ENCODE measurements at places on chromosomes 4 and X. TPM values are rescaled to one million over a fixed set of nuclear protein-coding genes. Genes with fewer than 3 reads are reported as not detected.

KDM5C gene
- 120 TPM for total RNA-seq

ZNF157 gene
- total RNA-seq: 0.48 TPM

FDCSP gene
- not detected for total RNA-seq

RS1 gene
- total RNA-seq: not detected

PLP1 gene
- total RNA-seq: 3.3 TPM

GUCY1A1 gene
- total RNA-seq: not detected

ATP2B3 gene
- not detected for total RNA-seq

PRSS12 gene
- total RNA-seq: 0.12 TPM

ETNPPL gene
- total RNA-seq: under 0.01 TPM

PAK3 gene
- total RNA-seq: 0.88 TPM

KIF4A gene
- total RNA-seq: 58.6 TPM

GJB1 gene
- not detected for total RNA-seq

RAB39B gene
- 0.48 TPM for total RNA-seq

SERTM2 gene
- total RNA-seq: not detected

RHOXF1 gene
- total RNA-seq: not detected

DMRTC1B gene
- not detected for total RNA-seq

CT45A3 gene
- total RNA-seq: not detected

GPRASP1 gene
- total RNA-seq: 0.20 TPM

SSX2 gene
- total RNA-seq: not detected

DCAF4L1 gene
- not detected for total RNA-seq

SPANXN2 gene
- total RNA-seq: not detected

TMEM154 gene
- 0.60 TPM for total RNA-seq

ZFYVE28 gene
- 8.0 TPM for total RNA-seq

MSANTD1 gene
- total RNA-seq: 0.12 TPM

DCHS2 gene
- not detected for total RNA-seq

DMP1 gene
- not detected for total RNA-seq

MAP7D3 gene
- 11.1 TPM for total RNA-seq

AADAT gene
- total RNA-seq: 3.4 TPM

ZNF630 gene
- total RNA-seq: 3.5 TPM

NAT8L gene
- 0.10 TPM for total RNA-seq

FAM184B gene
- under 0.01 TPM for total RNA-seq

F9 gene
- total RNA-seq: not detected

CISD2 gene
- total RNA-seq: 56.1 TPM

UGT2B11 gene
- not detected for total RNA-seq

TRPC5OS gene
- total RNA-seq: not detected

USP38 gene
- 13.3 TPM for total RNA-seq

IL1RAPL1 gene
- 4.3 TPM for total RNA-seq

PWWP3B gene
- total RNA-seq: not detected

WDR17 gene
- total RNA-seq: 0.98 TPM

MSX1 gene
- total RNA-seq: 7.6 TPM

KLHL8 gene
- 5.9 TPM for total RNA-seq

NDST3 gene
- total RNA-seq: not detected

RIPPLY1 gene
- total RNA-seq: not detected

ADH1C gene
- 0.48 TPM for total RNA-seq

CENPE gene
- 36.9 TPM for total RNA-seq

ZCCHC18 gene
- 0.20 TPM for total RNA-seq

CT45A2 gene
- not detected for total RNA-seq

Measured in RPMI7951 (cell line).